Heart left ventricle (tissue), 16 donors: ENCODE measurements at places on chromosomes 13 and 19. TPM values are rescaled to one million over a fixed set of nuclear protein-coding genes. Genes with fewer than 3 reads are reported as not detected.

PBX4 gene
- total RNA-seq = not detected

SIAH3 gene
- not detected for total RNA-seq

DNA sequence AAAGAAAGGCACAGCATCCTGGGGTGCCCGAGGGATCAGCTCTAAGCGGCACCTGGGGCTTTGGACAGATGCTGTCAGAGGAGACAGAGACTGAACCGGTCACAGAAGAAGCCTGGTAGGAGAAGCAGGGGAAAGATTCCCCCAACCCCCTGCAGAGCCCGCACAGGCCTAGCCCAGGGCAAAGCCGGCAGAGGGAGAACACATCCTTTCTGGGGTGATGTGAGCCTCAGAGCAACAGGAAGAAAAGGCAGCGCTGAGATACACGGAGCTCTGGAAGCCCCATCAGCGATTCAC lies 101.2 kb downstream of the CRYL1 start:
- H3K36me3 ChIP-seq = peaks cover 13% of the 10 kb centered on the region
- H3K27ac ChIP-seq = no peak overlapping the region
- no peak for DNase-seq
- H3K4me1 ChIP-seq = peaks cover 14% of the 10 kb centered on the region
- H3K4me3 ChIP-seq = no peak overlapping the region

YJEFN3 gene
- 2.3 TPM for total RNA-seq

OSCAR gene
- total RNA-seq = 0.36 TPM

GRCh38 chr19:31995546-31995945 lies 349.9 kb upstream of the ZNF507 start:
- no peaks in the 10 kb centered on the region for H3K27me3 ChIP-seq
- no peaks in the 10 kb centered on the region for H3K4me1 ChIP-seq
- H3K27ac ChIP-seq = no peak overlapping the region
- H3K4me3 ChIP-seq = no peak overlapping the region

DNA sequence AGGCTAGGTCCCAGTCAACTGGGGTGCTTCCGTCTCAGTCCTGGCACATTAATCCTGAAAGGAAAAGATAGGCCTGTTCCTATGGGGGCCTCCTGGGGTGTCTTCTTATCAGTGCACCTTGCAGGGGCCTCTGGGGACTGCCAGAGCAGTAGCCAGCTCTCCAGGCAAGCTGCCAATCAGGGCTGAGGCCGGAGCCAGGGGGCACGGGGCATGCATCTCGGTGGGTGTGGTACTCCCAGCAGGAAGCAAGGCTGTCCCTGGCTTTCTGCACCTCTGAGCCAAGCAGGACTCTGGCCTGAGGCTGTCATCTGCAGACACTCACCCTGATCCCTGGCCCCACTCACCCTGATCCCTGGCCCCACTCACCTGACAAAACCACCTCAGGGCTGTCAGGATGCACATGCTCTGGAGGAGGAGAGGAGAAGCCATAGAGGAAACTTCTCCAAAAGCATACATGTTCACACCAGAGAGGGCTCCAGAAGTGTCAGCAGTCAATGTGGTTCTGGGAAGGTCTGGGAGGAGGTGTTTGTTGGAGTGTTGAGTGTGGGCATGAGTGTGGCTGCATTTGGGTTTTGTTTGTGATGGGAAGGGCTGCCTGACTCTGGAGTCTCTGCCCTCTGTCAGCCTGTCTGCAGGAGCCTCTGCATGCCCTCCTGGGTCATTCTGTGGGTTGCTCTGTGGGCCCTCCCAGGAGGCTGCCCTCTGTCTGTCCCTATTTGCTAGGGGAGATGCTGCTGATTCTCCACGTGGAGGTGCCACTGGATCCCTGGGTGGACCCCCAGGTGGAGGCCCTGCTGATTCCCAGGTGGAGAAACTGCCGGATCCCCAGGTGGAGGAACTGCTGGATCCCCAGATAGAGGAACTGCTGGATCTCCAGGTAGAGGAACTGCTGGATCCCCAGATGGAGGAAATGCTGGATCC lies 22.7 kb upstream of the KCTD15 start:
- peaks cover 24% of the 10 kb centered on the region for H3K27me3 ChIP-seq
- H3K4me1 ChIP-seq = no peaks in the 10 kb centered on the region
- H3K27ac ChIP-seq = no peak overlapping the region
- no peaks in the 10 kb centered on the region for H3K36me3 ChIP-seq
- H3K4me3 ChIP-seq = no peak overlapping the region
- DNase-seq = no peak

DNA sequence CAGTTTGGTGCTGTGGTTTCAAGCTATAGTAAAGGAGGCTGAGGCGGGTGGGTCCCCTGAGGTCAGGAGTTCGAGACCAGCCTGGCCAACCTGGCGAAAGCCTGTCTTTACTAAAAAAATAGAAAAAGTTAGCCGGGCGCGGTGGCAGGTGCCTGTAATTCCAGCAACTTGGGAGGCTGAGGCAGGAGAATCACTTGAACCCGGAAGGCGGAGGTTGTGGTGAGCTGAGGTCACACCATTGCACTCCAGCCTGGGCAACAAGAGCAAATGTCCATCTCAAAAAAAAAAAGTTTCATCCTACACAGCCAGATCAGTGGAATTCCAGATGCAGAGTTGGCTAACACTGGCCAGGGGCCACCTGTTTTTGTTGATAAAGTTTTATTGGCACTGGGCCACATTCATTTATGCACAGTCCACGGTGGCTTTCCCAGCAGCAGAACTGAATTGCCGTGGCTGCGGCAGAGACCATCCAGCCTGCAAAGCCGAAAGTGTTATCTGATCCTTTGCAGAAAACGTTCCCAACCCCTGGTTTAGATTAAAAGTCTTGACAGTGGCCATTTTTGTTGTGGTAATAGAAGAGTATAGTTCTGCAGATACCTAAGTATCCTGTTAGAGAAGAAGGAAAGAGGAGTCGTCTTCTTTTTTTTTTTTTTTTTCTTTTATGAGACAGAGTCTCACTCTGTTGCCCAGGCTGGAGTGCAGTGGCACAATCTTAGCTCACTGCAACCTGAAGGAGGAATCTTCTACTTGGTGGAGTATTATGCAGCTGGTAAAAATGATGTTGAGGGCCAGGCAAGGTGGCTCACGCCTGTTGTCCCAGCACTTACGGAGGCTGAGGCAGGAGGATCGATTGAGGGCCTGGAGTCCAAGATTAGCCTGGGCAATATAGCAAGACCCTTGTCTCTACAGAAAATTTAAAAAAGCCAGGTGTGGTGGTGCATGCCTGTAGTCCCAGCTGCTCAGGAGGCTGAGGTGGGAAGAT lies 8.7 kb downstream of the NCLN start:
- no peaks in the 10 kb centered on the region for H3K27me3 ChIP-seq
- no peak overlapping the region for H3K27ac ChIP-seq
- H3K36me3 ChIP-seq = no peaks in the 10 kb centered on the region
- no peaks in the 10 kb centered on the region for H3K4me1 ChIP-seq

DNA sequence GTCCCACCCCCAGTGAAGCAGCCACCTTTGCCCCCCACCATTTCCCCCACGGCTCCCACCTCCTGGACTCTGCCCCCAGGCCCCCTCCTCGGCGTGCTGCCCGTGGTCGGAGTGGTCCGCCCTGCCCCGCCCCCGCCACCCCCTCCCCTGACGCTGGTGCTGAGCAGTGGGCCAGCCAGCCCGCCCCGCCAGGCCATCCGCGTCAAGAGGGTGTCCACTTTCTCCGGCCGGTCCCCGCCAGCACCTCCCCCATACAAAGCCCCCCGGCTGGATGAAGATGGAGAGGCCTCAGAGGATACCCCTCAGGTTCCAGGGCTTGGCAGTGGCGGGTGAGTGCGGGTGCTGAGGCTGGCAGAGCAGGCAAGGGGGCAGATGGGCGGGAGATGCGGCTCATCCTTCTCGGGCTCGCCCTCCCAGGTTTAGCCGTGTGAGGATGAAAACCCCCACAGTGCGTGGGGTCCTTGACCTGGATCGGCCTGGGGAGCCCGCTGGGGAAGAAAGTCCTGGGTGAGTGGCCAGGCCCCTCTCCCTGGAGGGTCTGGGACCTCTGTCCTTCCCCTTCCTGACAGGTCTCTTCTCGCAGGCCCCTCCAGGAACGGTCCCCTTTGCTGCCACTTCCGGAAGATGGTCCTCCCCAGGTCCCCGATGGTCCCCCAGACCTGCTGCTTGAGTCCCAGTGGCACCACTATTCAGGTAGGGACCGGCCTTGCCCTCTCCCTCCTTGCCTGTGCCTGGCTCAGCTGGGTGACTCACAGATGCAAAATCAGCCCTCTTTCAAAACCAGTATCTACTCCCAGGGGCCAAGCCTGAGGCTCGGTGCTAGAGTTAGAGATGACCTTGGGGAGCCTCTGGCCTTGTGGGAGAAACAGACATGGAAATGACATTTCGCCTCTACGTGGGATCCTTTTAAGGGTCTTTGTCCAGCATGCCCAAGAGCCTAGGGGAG lies 8.8 kb downstream of the IGFLR1 start:
- no peak overlapping the region for H3K4me3 ChIP-seq
- no peaks in the 10 kb centered on the region for H3K27me3 ChIP-seq
- DNase-seq = no peak
- H3K27ac ChIP-seq = no peak overlapping the region
- peaks cover 97% of the 10 kb centered on the region for H3K36me3 ChIP-seq

- DNase-seq = no peak
- no peaks in the 10 kb centered on the region for H3K36me3 ChIP-seq
- no peaks in the 10 kb centered on the region for H3K4me1 ChIP-seq
- no peaks in the 10 kb centered on the region for H3K27me3 ChIP-seq
- no peak overlapping the region for H3K4me3 ChIP-seq
- no peak overlapping the region for H3K27ac ChIP-seq
Measured at GRCh38 chr13:71399631-71400215, 467.3 kb downstream of the DACH1 start.

- H3K27me3 ChIP-seq = no peaks in the 10 kb centered on the region
- H3K27ac ChIP-seq = peak within 1 kb of the TSS; percentile 68
- H3K36me3 ChIP-seq = peaks cover 23% of the 10 kb centered on the region
- H3K4me1 ChIP-seq = peaks cover 19% of the 10 kb centered on the region
Measured at GRCh38 chr19:13764101-13764807, at the start of gene MRI1. TSS of gene MRI1 (plus strand) at chr19:13764522. CDS start at chr19:13764589, 67 bp downstream.

DNA sequence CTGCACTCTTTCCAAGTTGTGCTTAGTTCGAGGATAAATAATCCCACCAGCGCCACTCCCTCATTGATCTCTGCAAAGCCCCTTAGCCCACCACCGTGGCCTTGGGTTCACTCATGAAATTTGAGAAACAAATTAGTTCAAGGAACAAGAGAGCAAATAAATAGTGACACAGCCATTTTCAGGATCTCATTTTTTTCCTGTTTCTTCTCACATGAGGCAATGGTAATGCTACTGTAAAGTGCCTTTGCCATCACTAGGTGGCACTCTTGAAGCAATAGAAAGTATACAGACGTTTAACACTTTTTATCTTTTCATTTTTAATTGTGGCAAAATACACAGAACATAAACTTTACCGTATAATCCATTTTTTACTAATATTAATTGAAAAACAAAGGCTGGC lies 76.8 kb upstream of the ZNF835 start:
- no peaks in the 10 kb centered on the region for H3K4me1 ChIP-seq
- no peak overlapping the region for H3K27ac ChIP-seq
- H3K27me3 ChIP-seq = peaks cover 5% of the 10 kb centered on the region
- H3K4me3 ChIP-seq = no peak overlapping the region

- DNase-seq = peak; percentile 39
- H3K4me1 ChIP-seq = peaks cover 21% of the 10 kb centered on the region
- no peaks in the 10 kb centered on the region for H3K36me3 ChIP-seq
Measured at GRCh38 chr13:41751277-41751676, 209.6 kb downstream of the VWA8 start.

CYP2A7 gene
- not detected for total RNA-seq

DNA sequence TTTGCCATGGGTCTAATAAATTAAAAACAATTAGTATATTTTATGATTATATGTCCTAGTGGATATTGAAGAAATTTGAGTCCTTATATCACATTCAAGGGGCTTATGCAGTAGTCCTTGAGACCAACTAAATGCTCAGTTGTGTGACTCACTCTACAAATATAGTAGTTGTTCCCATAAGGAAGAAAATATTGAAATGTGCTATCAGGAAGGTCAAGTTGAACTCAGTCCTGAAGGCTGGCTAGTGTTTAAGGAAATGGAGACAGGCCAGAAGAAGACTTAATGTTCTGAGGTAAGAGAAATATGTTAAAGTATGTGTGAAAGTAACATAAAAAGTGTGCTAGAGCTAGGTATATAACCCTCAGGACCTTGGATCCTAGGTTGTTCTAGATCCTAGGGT lies 766.1 kb upstream of the GPC6 start:
- no peaks in the 10 kb centered on the region for H3K27me3 ChIP-seq
- no peak overlapping the region for H3K4me3 ChIP-seq
- DNase-seq = no peak

ZNF813 gene
- total RNA-seq = 0.82 TPM

DNA sequence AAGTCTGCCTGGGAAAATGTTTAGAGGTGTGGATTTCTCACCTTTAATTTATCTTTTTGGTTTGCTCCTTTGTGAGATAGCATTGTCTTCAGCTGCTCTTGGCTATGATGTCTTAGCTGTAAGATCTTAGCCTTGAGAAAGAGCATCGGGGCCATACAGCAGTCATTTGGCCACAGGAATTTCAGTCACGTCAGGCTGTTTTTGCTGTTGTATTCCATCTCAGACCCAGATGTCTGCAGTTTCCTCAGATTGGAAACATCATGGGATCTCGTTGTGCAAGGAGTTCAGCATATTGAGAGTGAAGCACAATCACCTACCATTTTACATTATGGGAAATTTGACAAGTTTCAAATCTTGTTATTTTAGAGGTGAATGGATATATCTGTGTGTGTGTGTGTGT lies 89.3 kb upstream of the C1QTNF9B start:
- H3K4me3 ChIP-seq = no peak overlapping the region
- peaks cover 5% of the 10 kb centered on the region for H3K4me1 ChIP-seq
- H3K36me3 ChIP-seq = no peaks in the 10 kb centered on the region

- peaks cover 53% of the 10 kb centered on the region for H3K4me1 ChIP-seq
- peak; percentile 60 for DNase-seq
- H3K4me3 ChIP-seq = no peak overlapping the region
Measured at GRCh38 chr13:40477623-40478608, 188.5 kb downstream of the FOXO1 start.

USHBP1 gene
- total RNA-seq = 7.7 TPM

NOP53 gene
- 172 TPM for total RNA-seq

GRCh38 chr19:10144361-10144760 lies 24.7 kb upstream of the EIF3G start:
- H3K27me3 ChIP-seq = no peaks in the 10 kb centered on the region
- no peak overlapping the region for H3K4me3 ChIP-seq
- H3K27ac ChIP-seq = no peak overlapping the region
- no peak for DNase-seq
- H3K4me1 ChIP-seq = no peaks in the 10 kb centered on the region

VSTM2B gene
- not detected for total RNA-seq

DNA sequence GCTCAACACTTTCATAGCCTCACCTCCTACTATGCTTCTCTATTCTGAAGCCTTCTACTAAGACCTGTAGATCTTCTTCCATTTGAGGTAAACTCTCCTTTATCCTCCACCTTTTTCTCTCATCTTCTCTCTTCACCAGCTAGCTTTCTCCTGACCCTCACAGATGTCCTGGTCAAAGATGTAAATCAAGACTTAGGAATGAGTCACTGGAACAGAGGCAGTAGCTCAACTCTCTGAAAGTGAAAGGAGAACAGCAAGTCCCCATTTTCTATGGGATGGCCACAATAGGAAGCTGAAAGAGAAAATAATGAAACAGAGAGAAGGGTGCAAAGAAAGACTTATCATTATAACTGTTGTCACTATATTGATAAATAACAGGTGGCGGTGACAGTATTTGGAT lies 86.1 kb upstream of the DOCK9 start:
- H3K4me1 ChIP-seq = peaks cover 8% of the 10 kb centered on the region
- H3K4me3 ChIP-seq = no peak overlapping the region
- H3K36me3 ChIP-seq = no peaks in the 10 kb centered on the region
- no peaks in the 10 kb centered on the region for H3K27me3 ChIP-seq
